ENCODE measurements at places on chromosomes 2 and 18.

- no peak for DNase-seq
Measured at GRCh38 chr2:135607561-135607960, 76.3 kb downstream of the R3HDM1 start.

GRCh38 chr2:12990523-12990922 is 273.8 kb downstream of the TRIB2 start:
- DNase-seq: no peak

GRCh38 chr2:68052717-68053422 is 9.9 kb downstream of the C1D start:
- DNase-seq: no peak

DNA sequence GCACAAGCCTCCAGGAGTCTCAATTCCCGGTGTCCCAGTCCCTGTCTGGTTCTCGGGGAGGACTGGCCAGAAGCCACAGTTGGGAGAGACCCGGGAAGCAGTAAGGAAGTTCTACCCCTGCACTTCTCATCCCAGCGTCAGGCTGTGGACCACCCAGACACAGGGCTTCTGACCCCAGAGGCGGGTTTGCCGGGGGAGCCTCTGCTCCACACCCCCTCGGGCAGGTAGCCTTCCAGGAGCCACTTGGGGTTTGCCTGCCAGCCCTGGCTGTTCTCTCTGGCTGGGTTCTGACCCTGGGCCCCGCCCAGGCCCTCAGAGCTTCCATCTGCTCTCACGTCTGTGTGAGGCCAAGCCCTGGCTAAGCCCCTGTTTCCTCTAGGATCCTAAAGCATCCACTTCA is 94.4 kb upstream of the GPC1 start:
- DNase-seq: peak; percentile 84

GRCh38 chr2:238523158-238524110 is 96.7 kb downstream of the ASB1 start:
- no peak for DNase-seq

GRCh38 chr2:54148391-54148790 is 33.0 kb downstream of the ACYP2 start:
- no peak for DNase-seq

DNA sequence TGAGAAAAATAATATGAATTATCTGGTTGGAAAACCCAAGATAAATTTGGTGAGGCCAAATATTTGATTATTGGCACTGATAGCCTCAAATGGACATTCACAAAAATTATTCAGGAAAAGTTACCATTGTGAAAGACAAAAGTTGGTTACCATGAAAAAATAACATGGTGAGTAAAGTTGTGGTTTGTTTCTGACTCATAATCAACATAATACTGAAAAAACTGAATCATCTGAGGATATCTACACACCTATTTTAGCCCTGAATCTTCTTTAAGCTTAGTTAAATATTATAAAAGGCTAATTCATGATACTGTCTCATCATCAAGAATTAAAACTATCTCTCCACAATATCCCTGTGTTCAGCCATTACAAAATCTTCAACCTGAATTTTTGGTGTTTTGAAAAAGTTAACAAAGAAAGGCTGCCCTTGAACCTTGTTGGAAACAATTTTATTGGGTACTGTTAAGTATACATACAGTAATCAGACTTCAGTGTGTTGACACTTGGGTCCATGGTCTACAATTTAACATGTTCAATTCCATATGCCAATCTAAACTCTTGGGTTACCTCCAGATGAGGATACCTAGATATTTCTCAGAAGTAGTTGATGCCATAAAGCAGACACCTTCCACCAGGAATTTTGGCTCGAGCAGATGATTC is 607.5 kb upstream of the SLC39A10 start:
- no peak for DNase-seq

DNA sequence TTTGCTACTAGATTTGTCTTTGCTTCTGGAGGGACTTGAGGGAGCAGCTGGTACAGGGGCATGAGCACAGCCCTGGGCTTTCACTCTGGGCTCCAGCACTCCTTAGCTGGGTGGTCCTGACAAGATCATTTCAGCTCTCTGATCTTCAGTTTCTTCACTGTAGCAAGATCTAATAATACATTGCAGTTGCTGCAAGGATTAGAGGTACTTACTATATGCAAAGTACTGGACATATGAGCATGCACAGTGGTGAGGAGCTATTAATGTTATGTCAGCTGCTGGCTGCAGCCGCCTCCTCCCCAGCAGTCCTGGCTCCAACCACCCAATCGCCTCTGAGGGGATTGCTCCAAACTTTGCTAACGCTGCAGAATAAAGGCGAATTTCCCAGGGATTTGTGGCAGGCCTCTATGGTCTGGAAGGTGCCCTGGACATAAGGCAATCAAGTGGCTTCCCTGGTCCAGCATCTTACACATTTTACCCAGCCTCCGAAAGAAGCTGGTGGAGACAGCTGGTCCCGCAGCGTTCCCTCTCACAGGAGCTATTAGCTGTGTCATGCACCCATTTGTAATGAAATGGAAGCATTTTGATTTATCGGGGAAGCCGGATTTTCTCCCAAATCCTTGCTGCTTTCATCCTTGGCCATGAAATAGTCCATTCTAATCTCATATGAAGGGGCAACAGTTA is 96.7 kb downstream of the RHOB start:
- DNase-seq: peak; percentile 66

DNA sequence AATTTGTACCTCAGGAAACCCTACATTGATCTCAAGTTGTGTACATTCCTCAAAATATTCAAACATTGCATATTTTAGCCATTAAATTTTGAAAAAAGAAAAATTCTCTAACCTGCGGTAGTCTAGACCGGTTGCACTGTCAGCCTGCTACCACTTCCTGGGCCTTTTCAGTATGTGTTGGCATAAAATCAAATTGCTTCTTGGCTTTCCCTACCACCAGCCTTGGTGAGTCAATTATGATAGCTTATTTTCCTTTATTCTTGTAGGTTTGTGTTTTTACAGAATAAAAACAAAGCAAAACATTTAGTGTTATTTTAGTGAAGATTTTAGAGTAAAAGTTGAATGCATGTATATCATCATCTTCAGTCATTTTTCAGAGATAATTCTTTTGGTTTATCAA is 61.2 kb downstream of the FAM171B start:
- no peak for DNase-seq

- DNase-seq: no peak
Measured at GRCh38 chr18:31161757-31162418, 768 bp downstream of the DSC1 start.

DNA sequence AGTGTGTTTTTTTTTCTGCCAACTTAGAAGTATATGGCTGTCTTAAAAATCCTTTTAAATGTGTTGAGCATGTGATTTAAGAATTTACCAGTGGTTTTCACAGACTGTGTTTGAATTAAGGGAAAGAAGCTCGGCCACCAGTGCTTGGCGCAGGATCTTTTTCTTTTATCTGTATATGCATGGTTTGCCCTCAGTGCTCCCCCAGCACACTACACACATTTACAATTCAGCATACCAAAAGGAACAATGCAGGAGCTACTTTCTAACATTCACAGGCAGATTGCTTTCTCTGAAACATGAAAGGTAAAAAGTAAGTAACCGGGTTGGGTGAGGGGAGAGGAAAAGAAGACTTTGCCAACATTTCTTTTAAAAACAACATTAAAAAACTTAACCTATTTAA is 3.9 kb downstream of the SALL3 start:
- no peak for DNase-seq

DNA sequence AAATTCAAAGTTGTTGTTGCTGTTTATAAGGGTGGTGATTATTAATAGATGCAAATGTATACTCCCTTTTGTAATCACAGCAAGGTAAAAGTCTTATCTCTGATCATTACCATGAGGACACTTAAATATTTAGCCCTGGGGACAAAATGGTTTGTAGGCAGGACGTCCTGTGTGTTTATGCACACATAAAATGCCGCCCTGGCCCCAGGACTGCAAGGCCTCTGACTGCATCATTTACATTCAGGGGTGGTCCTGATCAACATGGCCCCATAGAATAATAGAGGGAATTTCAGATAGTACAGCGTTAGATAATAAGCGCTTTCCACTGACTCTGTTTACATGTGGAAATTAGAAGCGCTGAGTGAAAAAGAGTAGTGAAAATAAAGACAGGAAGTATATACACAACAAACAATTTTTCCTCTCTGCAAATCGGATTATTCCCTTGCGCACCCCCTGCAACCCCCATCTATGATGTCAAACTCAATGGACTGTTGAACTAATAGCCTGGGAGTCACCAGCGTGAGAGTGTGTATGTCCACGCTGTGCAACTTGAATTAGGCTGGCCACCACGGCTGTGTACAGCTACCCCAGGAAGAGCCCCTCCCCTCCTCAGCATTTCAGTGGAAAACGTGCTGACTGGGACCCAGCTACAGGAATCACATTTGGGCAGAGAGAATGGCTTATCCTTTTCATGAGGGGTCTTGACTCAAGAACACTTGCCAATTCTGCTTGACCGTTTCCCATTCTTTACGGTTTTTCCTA is 291.5 kb downstream of the SOX11 start:
- DNase-seq: no peak

GRCh38 chr2:217993817-217994463 is 8.9 kb downstream of the TNS1 start:
- DNase-seq: peak; percentile 65

GRCh38 chr2:51953931-51954330 is 922.0 kb upstream of the NRXN1 start:
- DNase-seq: no peak

DNA sequence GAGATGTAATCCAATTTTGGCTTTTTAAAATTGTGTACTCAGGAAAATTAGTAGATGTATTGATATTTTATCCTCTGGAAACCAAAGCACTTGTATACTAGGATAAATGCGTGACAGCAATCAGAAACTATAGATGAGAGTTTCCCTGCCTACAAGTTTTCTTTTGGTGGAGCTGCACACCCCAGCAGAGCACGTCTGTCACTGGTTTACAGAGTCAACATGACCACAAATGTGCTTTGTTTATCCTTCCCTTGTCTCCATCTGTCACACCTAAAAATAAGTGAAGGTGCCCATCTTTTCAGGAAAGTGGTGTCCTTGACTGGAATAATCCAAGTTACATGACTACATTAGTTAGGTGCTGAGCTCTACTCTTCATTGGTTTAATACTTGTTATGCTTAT is 210.4 kb upstream of the DSEL start:
- no peak for DNase-seq

- DNase-seq: no peak
Measured at GRCh38 chr18:45958730-45959129, 8.4 kb downstream of the EPG5 start.

GRCh38 chr2:42792087-42792582 is 248 bp downstream of the HAAO start:
- DNase-seq: no peak

DNA sequence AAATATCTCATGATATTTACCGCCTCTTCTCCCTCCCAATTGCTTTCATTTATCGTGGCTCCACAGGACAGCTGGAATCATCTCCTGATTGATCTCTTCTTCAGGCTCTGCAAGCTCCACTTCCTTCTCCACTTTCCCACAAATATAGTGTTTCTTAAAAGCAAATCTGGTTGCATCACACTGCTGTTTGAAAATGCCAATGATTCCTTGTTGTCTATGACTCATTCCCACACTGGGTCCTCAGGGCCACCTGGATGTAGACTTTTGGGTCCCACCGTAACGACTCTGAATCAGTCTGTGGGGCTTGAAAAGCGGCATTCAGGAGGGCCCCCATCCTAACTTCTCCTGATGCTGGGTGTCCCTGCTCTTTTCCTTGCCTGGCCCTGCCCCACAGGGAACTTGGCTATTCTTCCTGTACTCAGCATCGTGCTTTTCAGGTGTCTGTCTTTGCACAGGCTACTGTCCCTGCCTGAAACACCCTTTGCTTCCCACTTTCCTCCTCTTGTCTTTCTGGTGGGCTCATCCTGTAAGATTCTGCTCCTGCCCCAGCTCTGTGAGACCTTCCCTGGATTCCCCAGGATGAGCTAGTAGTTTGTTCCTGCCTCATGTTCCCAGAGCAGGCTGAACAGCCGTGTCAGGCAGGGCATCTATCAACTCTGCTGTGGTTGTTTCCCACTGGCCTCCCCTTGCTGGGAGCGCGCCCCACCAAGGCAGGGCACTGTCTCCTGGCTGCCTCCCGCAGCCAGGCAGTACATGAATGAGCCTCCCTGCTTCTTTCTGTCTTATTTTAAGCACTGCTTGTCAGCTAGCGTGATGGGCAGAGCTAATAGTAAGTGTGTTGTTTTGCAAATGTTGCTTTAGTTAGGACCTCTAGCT is 111.9 kb downstream of the KCTD1 start:
- DNase-seq: no peak

GRCh38 chr2:16608661-16609643 is 56.7 kb downstream of the CYRIA start:
- DNase-seq: peak; percentile 94

- no peak for DNase-seq
Measured at GRCh38 chr2:54975598-54976492, 74.4 kb downstream of the RTN4 start.

DNA sequence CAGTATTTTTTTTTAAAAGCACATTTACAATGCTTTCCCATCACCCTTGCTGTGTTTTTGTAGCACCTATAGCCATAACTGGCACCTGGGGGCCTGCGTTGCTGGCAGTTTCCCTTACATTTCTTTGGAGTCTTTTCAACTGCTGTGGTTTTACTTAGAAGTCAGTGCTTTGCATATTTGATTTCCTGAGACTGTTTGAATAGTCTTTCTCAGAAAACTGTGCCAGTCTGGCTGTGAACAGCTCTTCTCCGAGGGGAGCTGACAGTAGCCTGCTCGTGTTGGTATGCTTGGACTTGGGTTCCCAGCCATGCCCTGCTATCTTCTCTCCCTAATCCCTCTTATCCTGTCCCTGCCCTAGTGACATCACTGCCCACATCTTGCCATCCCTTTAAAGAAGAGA is 81.5 kb downstream of the DPP4 start:
- no peak for DNase-seq

GRCh38 chr2:10053351-10053750 is 10.0 kb downstream of the KLF11 start:
- no peak for DNase-seq

DNA sequence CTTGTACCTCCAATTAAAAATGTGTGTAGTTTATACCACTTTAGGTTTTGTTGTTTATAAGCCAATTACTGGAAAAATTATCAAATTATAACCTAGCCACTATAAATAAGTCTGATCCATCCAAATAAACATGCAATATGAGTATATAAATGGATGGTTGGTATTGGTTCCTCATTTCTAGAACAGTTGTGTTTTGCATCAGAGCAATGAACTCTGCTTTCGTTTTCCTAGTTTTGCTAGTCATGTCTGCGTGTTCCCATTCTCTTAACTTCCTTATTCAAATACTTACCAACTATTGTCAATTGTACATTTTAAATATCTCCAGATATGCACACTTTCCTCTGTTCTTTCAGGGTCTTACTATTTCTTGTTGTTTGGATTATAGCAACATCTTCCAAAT is 641.7 kb downstream of the NR4A2 start:
- no peak for DNase-seq

- DNase-seq: no peak
Measured at GRCh38 chr2:138029276-138029675, 65.0 kb downstream of the HNMT start.

- DNase-seq: no peak
Measured at GRCh38 chr2:133516405-133517026, 51.7 kb downstream of the NCKAP5 start.

Data from WERI-Rb-1 (cell line).